ENCODE measurements at places on chromosomes 6 and 20. TPM values are rescaled to one million over a fixed set of nuclear protein-coding genes. Genes with fewer than 3 reads are reported as not detected.

- no peak for DNase-seq
These were observed 281.2 kb upstream of the JARID2 start for GRCh38 chr6:14964556-14965270.

- no peak for DNase-seq
These were observed 506.4 kb upstream of the JAG1 start for GRCh38 chr20:11180186-11180585.

GRCh38 chr6:16754876-16755275 is 6.4 kb downstream of the ATXN1 start:
- peak; percentile 60 for DNase-seq

DNA sequence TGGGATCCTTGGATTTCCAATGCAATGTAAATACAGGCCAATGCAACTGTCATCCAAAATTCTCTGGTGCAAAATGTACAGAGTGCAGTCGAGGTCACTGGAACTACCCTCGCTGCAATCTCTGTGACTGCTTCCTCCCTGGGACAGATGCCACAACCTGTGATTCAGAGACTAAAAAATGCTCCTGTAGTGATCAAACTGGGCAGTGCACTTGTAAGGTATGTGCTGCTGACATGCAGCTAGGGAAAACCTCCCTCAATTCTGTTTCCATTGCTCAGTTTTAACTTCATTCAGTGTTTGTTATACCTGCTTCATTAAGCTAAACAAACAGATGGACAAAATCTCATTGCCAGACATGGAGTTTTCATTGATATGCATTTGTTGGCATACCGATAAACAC is 397.1 kb downstream of the ARHGAP18 start:
- peak; percentile 10 for DNase-seq

DNA sequence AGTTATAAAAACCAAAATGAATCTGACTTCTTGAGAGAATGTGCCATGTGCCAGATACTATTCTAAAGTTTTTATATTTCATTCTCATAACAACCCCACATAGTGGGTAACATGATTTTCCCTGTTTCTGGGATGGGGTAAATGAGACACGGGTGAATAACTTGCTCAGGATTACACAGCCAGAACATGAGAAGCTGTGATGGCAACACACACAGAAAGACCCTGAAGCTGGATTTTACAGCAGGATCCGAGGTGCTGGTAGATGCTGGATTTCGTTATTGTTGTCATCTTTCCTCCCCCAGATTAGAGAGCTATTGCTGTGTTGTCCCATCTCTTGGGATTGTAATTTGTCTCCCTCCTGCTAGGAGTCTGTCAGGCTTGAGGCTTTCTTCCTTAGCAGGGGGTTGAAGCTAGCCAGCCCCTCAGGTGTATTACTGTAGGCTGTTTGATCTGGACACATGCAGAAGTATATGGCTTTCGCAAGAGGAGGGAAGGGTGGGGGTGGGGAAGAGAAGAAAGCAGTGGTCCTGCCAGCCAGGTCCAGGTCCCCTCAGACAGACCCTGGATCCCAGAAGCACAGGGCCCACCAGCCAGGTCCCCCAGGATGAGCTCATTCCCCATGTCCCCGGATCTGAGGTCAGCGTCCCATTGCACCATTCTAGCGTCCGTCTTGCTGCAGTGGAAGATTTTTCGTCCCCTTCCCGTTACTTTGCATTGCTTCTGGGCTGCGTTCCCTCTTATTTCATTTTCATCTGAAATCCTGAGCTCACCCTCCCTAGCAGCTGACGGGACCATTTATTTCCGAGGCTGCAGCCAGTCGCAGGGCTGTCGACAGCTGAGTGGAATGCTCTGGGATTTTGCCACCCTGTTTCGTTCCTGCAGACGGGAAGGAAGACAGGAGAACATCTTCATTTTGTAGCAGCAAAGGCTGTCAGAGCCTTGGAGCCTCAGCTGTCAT is 7.3 kb upstream of the KCNG1 start:
- no peak for DNase-seq

DNA sequence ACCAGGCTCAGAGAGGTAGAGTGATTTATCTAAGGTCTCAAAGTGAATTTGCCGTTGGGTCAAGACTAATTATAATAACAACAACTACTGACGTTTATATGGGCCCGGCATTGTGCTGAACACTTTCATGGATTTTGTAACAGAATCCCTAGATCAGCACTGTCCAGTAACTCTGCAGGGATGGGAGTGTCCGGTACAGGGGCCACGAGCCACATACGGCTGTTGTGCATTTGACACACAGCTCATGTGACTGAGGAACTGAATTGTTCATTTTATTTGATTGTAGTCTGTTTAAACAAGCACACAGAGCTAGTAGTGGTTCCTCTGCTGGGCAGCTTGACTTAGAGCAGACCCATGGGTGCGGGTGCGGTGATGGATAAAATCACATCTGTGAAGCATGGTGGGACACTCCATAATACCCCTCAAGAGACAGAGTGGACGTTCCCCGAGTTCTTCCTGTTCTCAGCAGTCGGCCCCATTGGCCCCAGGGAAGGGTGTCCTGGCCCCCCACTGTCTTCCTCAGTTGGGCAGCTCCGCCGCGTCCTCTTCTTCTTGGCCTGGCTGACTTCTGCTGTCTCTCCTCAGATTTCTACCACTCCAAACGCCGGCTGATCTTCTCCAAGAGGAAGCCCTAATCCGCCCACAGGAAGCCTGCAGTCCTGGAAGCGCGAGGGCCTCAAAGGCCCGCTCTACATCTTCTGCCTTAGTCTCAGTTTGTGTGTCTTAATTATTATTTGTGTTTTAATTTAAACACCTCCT is 6.8 kb downstream of the CDKN1A start:
- no peak for DNase-seq

- DNase-seq: no peak
These were observed 25.1 kb downstream of the FKBP5 start for GRCh38 chr6:35663447-35664235.

GRCh38 chr6:11202513-11203305 is 29.8 kb downstream of the NEDD9 start:
- no peak for DNase-seq

DNA sequence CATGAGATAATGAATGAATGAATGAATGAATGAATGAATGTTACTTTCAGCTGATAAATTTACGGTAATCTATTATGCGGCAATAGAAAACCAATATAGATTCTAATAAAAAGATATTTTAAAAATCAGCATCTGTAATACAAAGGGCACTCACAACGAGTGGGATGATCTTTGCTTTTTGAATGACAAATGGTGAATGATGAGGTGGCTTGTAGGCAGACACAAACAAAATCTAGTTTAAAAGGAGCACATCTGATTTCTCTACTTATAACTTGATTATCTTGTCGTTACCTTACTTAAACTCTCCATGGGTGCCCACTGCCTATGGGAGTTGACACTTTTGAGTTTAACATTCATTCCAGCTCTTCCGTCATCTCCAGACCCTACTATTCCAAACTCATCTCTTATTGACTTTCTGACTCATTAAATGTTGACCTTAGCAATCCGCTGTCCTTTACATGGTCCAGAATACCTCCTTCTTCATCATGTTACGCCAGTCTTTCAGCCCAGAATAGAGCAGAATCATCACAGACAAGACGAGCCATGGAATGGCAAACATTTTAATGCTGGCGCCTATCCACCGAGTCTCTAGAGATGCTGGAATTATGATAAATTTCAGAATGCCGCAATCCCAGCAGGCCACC is 41.3 kb downstream of the NHLRC1 start:
- peak; percentile 11 for DNase-seq

GRCh38 chr20:63494420-63495166 is 4.3 kb downstream of the EEF1A2 start:
- no peak for DNase-seq

GRCh38 chr20:35091816-35092523 is 637 bp downstream of the TRPC4AP start:
- no peak for DNase-seq

- DNase-seq: no peak
These were observed 26.3 kb downstream of the HECA start for GRCh38 chr6:139161169-139161568.

DNA sequence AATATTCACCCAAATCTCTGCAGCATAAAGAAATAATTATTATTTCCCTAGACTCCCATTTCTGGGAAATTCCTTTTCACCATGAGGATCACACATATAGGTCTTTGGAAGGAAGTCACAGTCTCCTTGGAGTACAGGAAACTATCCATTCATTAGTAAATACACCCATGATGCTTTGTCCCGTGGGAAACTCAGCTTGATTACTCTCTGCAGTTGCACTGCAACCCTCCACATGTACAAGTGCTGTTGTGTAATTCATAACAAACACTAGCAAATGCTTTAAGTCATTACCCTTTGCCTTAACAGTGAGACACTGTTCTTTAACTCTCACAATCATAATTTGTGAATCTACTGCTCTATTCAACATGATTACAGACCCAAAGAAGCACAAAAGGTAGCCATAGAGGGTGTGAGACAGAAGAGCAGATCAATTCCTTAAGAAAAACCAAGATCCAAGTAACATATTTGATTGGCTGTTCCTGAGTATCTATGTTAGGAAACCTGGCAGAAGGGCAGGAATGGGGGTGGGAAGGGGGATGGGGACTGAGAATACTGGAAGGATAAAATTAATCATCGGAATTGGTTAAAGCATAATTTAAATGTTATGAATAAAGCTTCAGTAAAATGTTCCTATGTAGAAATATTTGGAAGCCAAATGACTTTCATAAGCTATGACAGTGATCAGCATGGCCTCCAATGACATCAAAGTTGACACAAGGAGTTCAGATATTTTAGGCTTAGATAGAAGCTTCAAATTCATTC is 268.0 kb downstream of the HACE1 start:
- no peak for DNase-seq

DNA sequence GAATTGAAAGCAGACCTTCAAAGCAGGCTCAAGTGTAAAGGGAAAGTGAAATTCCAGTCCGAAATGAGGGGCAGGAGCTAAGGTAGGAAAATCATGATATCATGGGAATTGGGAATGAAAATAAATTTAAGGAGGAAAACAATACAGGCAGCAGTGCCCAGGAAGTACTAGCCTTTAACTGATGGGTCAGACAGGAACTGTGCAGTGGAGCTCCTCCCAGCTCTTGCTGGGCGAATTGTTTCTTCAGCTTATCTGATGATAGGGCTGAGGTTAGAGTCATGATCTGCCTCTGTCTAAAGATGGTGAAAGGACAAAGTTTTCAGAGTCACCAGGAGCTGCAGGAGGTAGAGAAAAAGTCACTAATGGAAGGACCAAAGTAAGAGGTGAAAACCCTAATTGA is 457.9 kb upstream of the PTCHD4 start:
- DNase-seq: no peak

DNA sequence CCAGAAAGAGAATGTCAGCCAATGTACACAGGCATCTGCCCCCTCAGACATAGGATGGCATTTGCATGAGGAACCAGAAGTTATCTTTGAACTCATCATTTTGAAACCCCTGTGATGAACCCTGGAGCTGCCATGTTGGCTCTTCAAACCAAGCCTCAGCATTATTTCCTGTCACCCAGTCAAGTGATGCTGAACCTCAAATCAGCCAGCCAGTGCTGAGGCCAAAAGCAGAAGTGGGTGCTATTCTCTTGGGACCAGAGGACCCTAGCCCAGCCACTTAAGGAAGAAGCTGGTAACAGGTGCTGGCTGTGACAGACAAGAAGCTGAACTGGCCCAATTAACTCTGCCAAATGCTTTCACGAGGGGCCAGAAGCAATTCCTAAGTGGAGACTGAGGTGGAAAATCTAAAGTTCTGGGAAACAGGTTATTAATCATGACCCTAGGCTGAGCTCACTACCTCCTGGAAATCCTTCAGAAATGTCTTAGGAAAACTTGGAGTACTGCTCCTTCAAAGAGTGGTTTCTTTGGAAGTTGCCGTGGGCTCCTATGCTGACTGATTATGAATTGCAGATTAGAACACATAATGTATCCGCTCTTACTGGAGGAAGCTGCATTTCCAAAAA is 4.0 kb downstream of the PKIG start:
- no peak for DNase-seq

- DNase-seq: peak; percentile 78
These were observed 166.4 kb upstream of the PRND start for GRCh38 chr20:4555188-4555890.

GRCh38 chr20:22763257-22763906 is 179.0 kb upstream of the FOXA2 start:
- peak; percentile 55 for DNase-seq

- DNase-seq: no peak
These were observed 11.6 kb downstream of the PDCD2 start for GRCh38 chr6:170572704-170573466.

DNA sequence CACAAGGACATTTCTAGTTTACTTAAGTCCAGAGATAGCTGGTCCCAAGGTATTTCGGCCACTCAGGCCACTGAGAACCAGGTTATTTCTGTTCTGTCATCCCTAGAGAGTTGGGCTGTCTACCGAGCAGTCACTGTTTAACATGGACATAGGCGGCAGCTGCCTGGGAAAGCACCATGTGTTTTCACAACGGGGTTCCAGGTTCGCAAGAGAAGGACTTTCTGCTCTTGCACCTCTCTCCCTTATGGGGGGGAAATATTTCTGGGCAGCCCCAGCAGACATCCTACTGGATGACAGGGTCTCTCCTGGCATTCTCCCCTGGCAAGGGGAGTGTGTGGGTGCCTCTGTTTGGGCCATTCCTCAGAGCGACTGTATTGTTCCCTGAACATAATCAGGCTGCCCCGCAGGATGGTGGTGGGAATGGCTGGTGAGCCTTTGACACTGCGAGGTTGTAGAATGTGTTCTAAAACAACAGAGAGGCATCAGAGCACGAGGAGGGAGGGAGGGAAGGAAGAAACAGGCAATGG is 64.4 kb upstream of the DUSP22 start:
- DNase-seq: no peak

- DNase-seq: no peak
These were observed 25.2 kb upstream of the MC3R start for GRCh38 chr20:56223352-56223751.

DNA sequence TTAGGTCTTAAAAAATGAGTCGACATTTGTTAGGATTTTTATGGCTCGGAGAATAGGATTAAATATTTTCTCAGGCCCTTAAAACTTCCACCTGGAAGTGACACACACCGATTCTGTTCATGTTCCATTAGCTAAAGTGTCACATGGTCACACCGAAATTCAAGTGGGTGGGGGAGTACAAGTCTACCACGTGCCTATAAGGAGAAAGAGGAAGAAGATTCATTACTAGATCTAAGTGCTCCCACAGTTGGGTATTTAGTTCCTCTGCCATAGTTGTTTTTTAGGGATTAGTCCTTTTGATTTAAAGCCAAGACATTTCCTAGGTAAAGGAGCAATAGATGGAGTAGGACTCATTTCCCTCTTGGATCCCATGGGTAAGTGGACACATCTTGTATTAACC is 4.9 kb upstream of the TOX2 start:
- no peak for DNase-seq

LST1 gene
- polyA plus RNA-seq: not detected

HAO1 gene
- polyA plus RNA-seq: not detected

GNMT gene
- 0.32 TPM for polyA plus RNA-seq

SRMS gene
- polyA plus RNA-seq: not detected

PRPH2 gene
- not detected for polyA plus RNA-seq

MEI4 gene
- polyA plus RNA-seq: not detected

PI16 gene
- not detected for polyA plus RNA-seq

PLN gene
- not detected for polyA plus RNA-seq

CNBD2 gene
- polyA plus RNA-seq: 5.0 TPM

NMBR gene
- not detected for polyA plus RNA-seq

Data from A549 (cell line).